ENCODE measurements at places on chromosomes 3 and 15. TPM values are rescaled to one million over a fixed set of nuclear protein-coding genes. Genes with fewer than 3 reads are reported as not detected.

SCG5 gene
- total RNA-seq, result 3.5 TPM

DNA sequence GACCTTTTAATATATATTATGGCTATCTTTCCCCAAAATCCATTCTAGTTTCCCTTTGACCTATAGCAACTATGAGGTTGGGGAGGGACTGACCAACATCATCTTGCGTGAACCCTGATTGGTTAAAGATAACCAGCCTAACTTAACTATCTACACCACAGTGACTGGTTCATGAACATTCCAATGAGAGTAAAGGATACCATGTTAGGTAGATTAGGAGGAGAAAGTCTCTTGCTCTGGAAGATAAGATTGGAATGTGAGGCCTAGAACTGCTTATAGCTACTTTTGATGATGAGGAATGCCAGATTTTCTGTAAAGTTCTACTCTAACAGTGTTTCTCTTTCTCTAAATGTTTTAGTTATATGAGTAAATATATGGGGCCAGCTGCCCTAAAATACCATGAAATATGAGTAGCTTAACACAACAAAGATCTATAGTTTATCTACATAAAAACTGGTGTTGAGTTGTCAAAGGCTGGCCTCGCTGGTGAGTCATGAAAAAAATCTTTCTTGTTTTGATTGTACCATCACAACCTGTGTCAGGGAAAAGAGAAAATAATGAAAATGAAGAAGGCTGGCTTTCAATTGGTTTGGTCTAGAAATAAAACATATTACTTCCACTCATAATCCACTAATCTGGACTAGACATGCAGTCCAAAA, 481.4 kb downstream of the NSUN3 start:
- ATAC-seq, result no peak

- ATAC-seq, result no peak
Measured at GRCh38 chr15:73708691-73709090, 24.5 kb downstream of the CD276 start.

HESX1 gene
- 0.71 TPM for total RNA-seq

ATP6V1A gene
- 39.6 TPM for total RNA-seq

GRCh38 chr15:77732514-77733335, 100.0 kb upstream of the LINGO1 start:
- no peak for ATAC-seq

GRCh38 chr15:88574655-88575054, 28.2 kb upstream of the DET1 start:
- ATAC-seq, result no peak

FOXB1 gene
- total RNA-seq, result 1.1 TPM

GRCh38 chr15:99842071-99842470, 108.8 kb upstream of the LYSMD4 start:
- ATAC-seq, result peak; percentile 47

- no peak for ATAC-seq
Measured at GRCh38 chr3:16498130-16498890, 15.2 kb downstream of the RFTN1 start.

DNA sequence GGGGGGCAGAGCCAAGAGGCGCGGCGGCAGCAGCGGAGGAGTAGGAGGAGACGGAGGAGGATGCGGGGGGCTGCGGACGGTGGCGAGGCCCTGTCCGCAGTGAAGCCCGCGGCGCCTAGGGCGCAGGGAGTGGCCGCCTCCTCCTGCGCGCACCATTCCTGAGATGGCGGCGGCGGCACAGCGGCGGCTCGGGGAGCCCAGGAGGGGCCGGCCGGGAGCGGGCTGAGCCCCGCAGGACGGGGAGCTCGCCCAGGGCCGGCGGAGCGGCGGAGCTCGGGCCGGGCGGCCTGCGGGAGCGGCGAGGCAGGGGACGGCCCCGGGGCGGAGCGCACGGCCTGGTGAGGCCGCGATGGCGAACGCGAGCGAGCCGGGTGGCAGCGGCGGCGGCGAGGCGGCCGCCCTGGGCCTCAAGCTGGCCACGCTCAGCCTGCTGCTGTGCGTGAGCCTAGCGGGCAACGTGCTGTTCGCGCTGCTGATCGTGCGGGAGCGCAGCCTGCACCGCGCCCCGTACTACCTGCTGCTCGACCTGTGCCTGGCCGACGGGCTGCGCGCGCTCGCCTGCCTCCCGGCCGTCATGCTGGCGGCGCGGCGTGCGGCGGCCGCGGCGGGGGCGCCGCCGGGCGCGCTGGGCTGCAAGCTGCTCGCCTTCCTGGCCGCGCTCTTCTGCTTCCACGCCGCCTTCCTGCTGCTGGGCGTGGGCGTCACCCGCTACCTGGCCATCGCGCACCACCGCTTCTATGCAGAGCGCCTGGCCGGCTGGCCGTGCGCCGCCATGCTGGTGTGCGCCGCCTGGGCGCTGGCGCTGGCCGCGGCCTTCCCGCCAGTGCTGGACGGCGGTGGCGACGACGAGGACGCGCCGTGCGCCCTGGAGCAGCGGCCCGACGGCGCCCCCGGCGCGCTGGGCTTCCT, at the start of gene GPR27:
GPR27 (plus strand) TSS at position 155 of the 909 bp plus-strand sequence; CDS start at position 350, 195 bp downstream.
- ATAC-seq, result peak; percentile 63

CASR gene
- 0.82 TPM for total RNA-seq

SLC38A3 gene
- not detected for total RNA-seq

DISP2 gene
- 1.6 TPM for total RNA-seq

IGSF11 gene
- 0.52 TPM for total RNA-seq

SHC4 gene
- 1.0 TPM for total RNA-seq

GRCh38 chr3:24614359-24614758, 119.7 kb upstream of the THRB start:
- ATAC-seq, result no peak

- ATAC-seq, result no peak
Measured at GRCh38 chr3:53579636-53580035, 85.2 kb downstream of the CACNA1D start.

GRCh38 chr3:177930771-177931170, 605.5 kb upstream of the KCNMB2 start:
- no peak for ATAC-seq

All from activated T-helper 17 cell treated with anti-CD3 and anti-CD28 coated beads, Interleukin-2, amount 50 U/mL, for 72 hours (primary cell).